ENCODE measurements at places on chromosomes 13 and 19. TPM values are rescaled to one million over a fixed set of nuclear protein-coding genes. Genes with fewer than 3 reads are reported as not detected.

LPAR6 gene
- 5.7 TPM for total RNA-seq

GRIK5 gene
- total RNA-seq = 0.19 TPM

- DNase-seq = no peak
These were observed 27.9 kb upstream of the EDNRB start for GRCh38 chr13:77946522-77946921.

DNA sequence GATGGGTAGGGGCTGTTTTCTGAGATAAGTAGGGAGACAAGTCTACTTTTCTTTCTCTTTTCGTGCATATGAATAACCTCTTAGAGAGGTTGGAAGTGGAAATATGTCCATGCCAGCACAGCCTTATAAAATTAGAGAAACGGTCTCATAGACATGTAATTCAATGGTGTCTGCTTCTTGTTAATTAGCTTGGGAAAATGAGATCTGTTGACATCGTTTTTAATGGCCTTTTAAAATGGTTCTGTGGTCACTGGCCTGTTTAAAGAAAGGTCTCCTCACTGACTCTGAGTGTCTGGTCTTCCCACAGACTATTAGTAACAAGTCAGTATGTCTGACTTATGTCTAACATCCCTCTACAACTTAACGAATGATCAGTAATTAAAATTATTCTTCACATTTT lies 487.1 kb downstream of the SLITRK6 start:
- DNase-seq = no peak

DNA sequence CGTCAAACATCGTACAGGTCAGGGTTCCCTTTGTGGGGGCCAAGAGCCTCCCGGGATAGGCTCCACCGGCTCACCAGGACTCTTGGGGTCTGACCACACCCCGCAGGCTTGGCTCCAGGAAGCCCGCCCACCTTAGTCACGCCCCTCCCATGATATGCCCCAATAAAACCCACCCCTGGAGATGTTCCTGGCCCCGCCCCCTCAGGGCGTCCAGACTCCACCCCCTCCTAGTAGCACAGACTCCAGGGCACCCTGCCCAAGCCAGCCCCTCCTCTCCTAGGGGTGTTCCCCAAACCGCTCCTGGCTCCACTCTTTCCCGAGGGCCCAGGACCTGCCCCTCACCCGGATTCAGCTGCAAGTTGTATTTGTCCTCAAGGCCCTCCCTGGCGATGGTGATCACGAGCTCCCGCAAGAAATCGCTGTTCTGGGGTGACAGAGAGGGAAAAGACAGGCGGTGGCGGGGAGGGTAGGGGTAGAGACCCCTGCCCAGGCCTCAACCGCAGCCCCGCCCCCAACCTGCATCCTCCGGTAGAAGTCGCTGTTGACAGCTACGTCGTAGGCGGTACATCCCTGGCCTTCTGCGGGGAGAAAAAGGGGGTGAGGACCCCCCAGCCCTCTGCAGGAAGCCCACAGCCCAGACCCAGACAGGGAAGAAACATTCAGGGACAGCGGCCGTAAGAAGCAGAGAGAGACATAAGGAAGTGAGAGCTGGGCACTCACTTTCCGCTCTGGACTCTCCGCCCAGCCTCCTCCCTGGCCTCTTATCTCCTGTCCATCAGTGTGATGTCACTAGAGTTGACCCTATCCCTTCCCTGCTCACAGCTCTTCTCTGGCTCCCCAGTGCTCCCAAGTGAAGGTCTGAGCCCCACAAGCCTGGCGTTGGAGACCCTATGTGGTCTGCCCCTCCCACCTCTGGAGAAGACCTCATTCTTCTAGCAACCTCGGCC lies 3.9 kb downstream of the PIH1D1 start:
- DNase-seq = peak; percentile 44

RFX1 gene
- 13.0 TPM for total RNA-seq

PEX11G gene
- not detected for total RNA-seq

DNA sequence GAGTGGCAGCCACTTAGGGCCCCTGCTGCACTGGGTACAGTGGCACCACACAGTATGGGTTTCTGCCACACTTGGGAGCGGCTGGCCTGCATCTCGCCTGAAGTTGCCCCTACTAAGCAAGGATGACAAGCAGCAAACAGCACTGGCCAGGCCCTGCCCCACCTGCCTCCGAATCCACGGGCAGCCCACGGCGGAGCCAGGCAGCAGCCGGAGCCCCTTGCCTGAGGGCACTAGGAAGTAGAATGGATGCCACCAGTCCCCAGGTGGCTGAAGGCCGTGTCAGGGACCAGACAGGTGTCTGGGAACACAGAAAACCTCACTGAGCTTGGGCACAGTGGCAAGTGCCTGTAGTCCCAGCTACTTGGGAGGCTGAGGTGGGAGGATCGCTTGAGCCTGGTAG lies 19.4 kb downstream of the MLLT1 start:
- DNase-seq = no peak

PCDH20 gene
- not detected for total RNA-seq

ZNF135 gene
- 1.2 TPM for total RNA-seq

DNA sequence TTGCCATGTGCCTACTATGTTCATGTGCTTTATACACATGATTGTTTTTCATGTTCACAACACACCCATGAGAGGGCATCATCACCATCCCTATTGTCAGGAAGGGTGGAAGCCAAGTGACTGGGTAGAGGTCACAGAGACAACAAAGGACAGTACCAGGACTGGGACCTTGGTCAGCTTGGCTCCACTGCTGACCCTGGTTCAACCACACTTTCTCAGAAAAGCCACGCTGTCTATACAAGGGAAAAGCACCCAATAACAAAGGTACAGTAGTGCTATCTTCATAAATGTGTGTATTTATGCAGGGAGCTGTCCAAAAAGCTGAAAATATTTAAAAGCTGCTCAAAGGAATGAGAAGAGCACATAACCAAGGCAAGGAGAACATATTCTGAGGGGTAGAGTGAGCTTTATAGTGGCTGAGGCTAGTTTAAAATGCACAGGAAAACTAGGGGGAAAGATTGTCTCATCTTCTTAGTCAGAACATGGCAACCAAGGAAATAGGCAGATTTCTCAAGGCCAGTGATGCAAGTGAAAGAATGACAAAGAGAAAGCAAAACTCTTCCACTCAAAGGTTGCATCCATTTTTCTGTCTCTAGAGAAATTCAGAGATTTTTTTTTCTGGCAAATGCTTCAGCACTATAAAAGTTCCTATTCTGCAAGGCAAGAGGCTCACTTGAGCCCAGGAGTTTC lies 415.0 kb downstream of the FOXO1 start:
- DNase-seq = no peak

DNA sequence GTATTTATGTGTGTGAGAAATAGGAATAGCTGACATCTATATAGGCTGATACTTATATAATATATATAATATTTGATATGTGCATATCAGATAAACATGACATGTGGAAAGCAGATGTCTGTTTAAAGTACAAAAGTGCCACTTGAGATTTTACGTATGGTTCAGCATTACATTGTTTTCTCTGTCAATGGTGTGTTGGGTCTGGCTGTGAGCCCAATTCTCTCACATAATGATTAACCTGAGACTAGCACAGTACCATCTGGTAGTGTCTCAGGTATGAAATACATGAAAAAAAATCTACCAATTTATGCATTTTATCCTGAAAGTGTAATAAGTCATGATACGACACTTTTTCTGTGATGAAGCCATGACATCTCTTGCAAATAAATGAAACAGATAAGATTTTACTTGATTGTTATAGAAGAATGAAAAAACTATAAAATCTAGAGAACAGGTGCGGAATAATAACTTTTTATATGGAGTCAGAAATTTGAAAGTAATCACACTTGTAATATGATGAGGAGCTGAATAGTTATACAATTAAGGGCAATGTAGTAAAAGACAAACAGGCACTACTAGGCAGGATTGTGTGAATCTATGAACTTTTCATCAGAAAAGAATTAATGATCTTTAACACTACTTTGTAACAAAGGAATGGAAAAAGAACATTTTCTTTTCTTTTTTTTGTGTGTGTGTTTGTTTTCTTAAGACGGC lies 1405.0 kb downstream of the OLFM4 start:
- DNase-seq = no peak

GRCh38 chr13:66780814-66781213 lies 449.3 kb downstream of the PCDH9 start:
- no peak for DNase-seq

DNA sequence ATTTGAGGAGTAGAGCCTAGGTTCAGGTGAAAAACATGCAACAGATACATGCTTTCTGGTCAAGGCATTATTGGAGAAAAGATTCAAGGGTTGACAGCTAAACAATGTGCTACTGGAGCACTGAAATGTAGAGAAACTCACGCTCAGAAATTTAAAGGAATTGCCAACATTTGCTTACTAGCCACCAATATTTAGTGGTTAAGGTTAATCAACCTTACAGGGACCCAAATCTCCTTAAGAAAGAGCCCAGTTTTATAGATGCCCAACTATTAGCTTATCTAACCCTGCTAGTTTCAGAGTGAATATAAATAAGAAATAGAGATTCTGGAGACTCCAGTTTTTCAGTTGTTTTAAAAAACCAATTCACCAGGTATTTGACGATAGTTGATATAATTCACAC lies 203.6 kb downstream of the DACH1 start:
- no peak for DNase-seq

DNA sequence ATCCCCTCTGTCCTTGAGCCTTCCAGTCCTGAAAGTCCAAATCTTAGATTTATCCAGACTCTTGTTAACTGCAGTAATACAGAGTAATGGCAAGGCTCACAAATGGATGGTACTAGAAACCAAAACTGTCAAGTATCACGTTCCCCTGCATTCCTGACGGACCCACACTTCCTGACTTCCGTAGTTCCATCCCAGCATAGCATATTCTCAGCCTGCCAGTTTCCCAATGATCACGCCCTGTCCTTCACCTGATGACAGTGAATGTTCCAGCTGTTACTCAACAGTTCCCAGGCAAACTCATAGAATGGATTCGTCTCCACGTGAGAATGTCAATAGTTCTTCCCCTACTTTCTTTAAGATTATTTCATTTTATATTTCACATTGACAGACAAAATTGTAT lies 33.6 kb downstream of the SLC7A1 start:
- no peak for DNase-seq

DNA sequence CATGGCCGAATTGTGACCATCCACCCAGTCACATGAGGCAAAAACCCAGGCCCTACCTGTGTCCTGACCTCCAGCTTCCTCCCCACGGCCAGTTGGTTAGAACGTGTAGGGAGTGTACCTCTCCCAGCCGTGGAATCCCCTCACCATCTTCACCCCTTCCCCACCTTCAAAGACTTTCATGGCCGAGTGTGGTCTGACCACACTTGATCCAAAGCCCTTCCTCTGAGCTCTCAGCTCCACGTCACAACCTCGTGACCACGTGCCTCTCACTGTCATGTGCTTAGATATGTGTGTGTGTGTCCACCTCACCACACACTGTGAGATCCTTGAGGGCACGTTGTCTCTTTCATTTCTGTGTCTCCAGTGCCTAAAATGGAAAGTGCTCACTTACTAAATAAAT lies 48.6 kb upstream of the UBE2L5 start:
- DNase-seq = peak; percentile 68

DNA sequence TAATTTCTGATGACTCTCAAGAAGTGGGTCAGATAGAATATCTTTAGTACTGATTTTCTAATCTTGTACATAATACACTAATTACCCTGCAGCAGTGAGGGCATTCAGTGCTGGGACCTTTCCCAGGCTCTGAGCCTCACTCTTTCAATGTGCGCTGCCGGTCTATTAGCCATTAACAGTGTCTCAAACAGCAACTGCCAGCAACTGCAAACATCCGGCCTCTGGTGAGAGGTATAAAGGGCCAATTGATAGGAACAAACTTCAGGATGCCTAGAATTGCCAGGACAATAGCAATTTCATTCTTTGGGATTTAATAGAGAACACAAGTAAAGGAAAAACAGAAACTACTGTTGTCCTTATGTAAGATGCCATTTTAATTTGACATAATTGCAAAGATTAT lies 604.4 kb upstream of the SPRY2 start:
- no peak for DNase-seq

DNA sequence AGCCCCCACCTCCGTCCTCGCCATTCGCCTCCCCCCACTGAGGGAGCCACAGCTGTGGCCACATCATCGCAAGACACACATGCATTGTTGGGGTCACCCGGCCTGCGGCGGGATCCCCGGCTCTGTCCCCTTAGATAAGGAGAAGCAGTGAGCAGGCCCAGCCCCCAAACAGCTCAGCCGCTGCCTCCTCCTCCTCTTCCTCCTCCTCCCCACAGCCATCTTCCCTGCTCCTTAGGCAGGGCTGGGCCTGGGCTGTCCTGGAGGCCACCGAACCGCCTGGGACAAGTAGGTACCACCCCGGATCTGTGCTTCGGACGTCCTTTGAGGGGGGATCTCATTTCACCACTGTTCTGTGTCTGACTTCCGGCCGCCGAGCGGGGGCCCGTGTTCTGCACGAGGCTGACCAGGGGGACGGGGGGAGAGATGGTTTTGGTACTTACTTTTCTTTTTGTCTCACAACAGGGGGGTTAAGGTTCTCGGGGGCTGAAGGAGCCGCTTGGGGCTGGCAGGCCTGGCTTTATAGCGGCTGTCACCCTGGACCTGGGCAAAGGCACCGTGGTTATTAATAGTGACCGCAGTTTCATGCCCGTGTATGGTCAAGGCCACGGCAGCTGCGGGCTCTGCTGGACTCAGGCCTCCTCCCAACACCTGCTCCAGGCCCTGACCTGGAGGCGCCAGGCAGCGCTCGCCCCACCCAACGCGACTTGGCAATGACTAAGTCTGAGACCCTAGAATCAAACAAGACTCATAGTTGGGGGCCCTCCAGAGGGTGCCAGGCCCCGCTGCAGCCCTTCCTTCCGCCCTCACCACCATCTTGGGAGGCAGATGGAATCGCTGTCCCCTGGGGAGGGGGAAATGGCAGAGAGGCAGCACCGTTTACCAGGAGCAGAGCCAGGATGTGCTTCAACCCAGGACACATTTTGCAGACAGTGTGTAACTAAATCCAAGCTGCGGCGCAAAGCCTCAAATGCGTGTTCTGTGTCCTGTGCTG lies 18.3 kb downstream of the NMRK2 start:
- DNase-seq = no peak

LAIR2 gene
- total RNA-seq = not detected

FAM124A gene
- total RNA-seq = 0.11 TPM

DNA sequence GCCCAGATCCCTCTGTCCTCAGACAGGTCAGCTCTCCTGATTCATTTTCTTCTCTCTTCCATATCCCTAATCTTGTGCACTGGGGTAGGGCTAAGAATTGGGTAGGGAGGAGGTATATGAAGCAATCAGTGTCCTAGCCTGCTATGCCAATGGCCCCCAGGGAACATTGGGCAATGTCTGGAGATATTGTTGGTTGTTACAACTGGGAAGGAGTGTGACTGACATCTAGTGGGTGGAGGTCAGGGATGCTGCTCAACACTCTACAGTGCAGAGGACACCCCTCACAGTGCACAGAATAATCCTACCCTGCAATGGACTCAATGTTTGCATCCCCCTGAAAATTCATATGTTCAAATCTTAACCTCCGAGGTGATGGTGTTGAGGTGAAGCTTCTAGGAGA lies 57.5 kb downstream of the CPAMD8 start:
- DNase-seq = no peak

SMAD9 gene
- total RNA-seq = not detected

DNA sequence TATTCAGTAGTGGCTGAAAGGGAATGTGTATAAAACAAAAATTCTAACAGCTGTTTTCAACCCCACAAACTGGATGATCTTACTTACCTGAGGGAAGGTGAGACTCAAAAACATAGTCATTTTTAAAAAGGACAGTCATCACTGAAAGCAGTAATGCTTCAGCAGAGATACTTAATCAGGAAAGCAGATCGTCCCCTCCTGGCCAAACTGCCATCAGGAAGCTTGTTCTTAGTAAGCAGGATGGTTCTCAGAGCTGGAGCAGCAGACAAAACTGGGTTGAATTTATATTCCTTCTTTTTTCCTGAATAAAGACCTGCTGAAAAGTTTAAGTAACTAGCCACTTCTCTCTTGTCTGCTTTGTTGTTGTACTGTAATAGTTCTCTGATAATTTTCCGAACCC lies 1156.5 kb downstream of the OLFM4 start:
- no peak for DNase-seq

Measured in CD8-positive, alpha-beta T cell (primary cell).